ENCODE measurements at places on chromosomes 5 and 9.

DNA sequence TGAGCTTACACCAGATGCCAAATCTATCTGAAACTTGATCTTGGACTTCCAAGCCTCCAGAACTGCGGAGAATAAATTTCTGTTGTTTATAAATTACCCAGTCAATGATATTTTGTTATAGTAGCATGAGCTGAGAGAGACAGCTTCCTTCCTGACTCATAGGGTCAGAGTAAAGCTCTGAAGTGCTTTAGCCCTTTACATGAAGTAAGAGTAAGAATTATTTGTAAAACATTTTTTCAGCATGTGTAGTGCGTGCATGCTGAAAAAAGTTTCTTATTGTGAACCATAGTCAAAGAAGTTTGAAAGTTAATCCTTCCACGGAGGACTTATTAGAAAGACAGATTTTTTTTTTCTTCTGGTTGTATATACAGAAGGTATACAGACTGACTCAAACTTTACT is 172.4 kb downstream of the DMRT2 start:
- H3K27me3 ChIP-seq = no peaks in the 10 kb centered on the region
- no peak overlapping the region for H3K27ac ChIP-seq
- no peak overlapping the region for H3K4me3 ChIP-seq
- H3K36me3 ChIP-seq = no peaks in the 10 kb centered on the region

GRCh38 chr5:124061663-124062062 is 549.7 kb downstream of the CSNK1G3 start:
- H3K27ac ChIP-seq = no peak overlapping the region
- peak; percentile 73 for DNase-seq
- H3K27me3 ChIP-seq = no peaks in the 10 kb centered on the region
- H3K36me3 ChIP-seq = no peaks in the 10 kb centered on the region
- H3K4me3 ChIP-seq = no peak overlapping the region

GRCh38 chr9:4742246-4742645 is 1.2 kb upstream of the AK3 start:
- no peak overlapping the region for H3K4me3 ChIP-seq
- no peak overlapping the region for H3K27ac ChIP-seq
- H3K4me1 ChIP-seq = no peaks in the 10 kb centered on the region
- DNase-seq = no peak

- H3K27ac ChIP-seq = no peak overlapping the region
- peaks cover 22% of the 10 kb centered on the region for H3K4me1 ChIP-seq
- H3K36me3 ChIP-seq = peaks cover 19% of the 10 kb centered on the region
- H3K4me3 ChIP-seq = no peak overlapping the region
- no peak for DNase-seq
Measured at GRCh38 chr9:134650431-134651190, 9.0 kb downstream of the COL5A1 start.

DNA sequence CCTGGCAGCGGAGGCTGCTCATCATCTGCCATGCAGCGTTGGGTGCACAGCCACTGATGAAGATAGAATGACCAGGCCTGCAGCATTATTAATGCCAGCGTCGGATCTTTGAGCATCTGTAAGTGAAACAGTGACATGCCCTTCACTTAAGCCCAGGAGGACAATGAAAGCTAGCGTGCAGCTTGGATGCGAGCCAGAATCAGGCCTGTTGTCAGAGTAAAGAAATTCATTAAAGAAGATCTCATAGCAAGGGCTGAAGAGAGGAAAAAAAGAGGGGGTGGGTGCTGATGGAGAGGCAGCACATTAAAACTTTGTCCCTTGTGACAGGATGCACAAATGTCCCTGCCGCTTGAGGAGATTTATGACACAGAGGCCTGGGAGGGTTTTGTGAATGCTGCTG is 186.1 kb upstream of the MAST4 start:
- no peaks in the 10 kb centered on the region for H3K36me3 ChIP-seq
- H3K27me3 ChIP-seq = no peaks in the 10 kb centered on the region
- no peak for DNase-seq
- H3K4me3 ChIP-seq = no peak overlapping the region
- no peak overlapping the region for H3K27ac ChIP-seq
- no peaks in the 10 kb centered on the region for H3K4me1 ChIP-seq
